NCI-H748 treated with DMSO at 0.1 percent for 48 hours (cell line): ENCODE measurements at places on chromosomes 6 and 20.

- DNase-seq: no peak
Observed at GRCh38 chr6:23441808-23442461, 684.1 kb upstream of the NRSN1 start.

- no peak for DNase-seq
Observed at GRCh38 chr6:10421921-10422736, 7.3 kb upstream of the TFAP2A start.

DNA sequence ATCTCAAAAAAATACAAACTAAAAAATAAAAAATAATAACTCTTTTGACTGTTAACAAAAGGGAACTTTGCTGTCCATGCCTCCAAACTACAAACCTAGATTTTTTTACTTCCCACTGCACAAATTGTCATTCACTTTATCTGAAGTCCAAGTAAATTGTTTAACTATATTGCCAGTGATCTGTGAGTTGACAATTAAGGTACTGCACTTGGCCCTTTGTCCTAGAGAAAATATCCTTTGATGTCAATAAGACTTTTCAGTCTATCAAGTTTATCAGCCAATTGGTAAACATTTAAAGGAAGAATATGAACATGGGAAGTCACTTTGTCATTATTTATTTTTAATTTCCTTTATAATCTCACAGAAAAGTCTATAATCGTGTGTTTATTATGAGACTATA lies 19.3 kb upstream of the EPB41L2 start:
- DNase-seq: no peak

DNA sequence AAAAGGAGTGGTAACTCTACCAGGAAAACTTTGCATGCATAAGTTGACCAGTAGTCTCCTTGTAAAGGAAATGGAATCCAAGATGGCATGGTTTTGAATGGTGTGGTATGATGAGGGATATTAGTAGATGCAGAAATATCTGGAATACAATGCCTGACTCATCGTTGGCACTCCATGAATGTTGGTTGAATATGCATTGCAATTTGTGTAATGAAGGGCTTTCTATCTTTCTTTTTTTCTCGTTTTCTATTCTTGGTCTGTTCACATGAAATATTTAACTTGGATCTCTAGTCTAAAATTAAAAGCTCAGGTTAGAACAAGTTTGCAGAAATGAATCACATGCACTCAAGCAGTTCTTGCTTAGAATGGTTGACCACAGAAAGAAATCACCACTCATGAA lies 277.3 kb upstream of the PRND start:
- DNase-seq: no peak
